Activated CD4-positive, alpha-beta T cell treated with anti-CD3 and anti-CD28 coated beads, Interleukin-2, Interleukin-4, amounts not matched to agents 100 ng/mL and 50 ng/mL, durations not matched to agents 16 hours and 8 hours (primary cell): ENCODE measurements at places on chromosomes 4 and X.
A peak's percentile ranks its signal among the peaks of the same experiment; 100 is the strongest.

- peak; percentile 10 for DNase-seq
These were observed 55.8 kb downstream of the LRP2BP start for GRCh38 chr4:185339941-185340340.

DNA sequence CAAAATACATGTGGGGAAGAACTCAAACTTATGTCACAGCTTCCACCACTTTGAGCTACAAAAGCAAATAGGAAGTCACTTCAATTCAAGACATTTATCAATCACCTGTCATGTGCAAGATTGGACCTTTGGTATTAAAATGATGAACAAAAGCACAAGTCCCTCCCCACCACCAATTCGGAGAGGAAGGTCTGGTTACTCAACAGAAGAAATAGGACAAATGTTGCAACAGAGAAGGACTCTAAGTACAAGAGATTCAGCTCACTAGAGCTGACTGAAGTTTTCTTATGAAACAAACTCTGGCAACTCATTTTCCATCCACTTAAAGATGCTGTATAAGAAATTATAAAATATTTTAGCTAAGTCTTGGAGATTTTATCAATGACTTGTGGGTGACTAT, 16.0 kb upstream of the MMRN1 start:
- DNase-seq, result no peak

GRCh38 chr4:155473420-155474095, 96.8 kb upstream of the MAP9 start:
- no peak for DNase-seq

DNA sequence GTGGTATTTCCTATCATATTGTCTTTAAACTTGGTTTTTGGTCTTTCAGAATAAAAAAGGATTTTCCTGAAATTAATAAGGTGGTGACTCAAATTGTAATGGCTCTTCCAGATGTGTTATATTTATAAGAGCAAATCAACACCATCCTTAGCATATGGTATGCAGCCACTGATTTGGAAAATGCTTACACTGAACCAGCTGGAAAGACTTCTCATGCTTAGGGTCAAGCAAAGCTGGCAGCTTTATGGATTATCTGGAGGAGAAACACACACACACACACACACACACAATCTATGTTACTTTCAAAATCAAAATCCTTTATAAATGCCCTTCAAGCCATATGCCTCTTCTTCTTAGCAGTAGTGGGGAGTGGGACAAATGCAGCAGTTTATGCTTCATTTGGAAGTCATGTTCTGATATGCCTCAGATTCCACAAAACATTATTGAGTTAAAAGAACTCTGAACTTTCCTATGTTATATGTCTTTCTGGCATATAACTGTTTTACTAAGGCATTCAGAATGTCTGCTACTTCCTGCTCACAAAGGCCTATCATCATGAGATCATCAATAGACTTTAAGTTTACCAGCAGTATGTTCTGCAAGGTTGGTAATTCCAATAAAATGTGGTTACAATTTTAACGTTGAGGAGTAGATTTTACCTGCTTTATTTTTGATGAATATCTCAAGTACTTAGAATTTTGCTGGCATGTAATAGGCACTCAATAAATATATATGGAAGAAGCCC, 72.9 kb upstream of the PRDM5 start:
- no peak for DNase-seq
